ENCODE measurements at places on chromosomes 2 and 18.
A peak's percentile ranks its signal among the peaks of the same experiment; 100 is the strongest.

DNA sequence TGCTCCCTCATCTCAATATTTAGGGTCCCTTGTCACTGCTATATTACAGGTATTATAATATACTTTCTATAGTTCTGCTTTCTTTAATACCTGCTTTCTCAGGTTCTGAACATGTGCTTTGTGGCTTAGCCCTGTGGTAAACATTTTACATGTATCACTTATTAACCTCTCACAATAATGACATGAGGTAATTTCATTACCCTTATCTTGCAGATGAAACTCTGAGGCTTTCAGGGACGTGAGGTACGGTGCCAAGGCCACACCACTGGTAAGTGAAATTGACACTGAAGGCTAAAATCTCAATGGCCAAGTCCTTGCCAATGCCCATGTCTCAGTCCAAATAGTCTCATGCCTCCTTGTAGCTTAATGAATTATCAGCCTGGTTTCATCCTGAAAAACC, 21.7 kb downstream of the LINC00305 start:
- no peak for DNase-seq

DNA sequence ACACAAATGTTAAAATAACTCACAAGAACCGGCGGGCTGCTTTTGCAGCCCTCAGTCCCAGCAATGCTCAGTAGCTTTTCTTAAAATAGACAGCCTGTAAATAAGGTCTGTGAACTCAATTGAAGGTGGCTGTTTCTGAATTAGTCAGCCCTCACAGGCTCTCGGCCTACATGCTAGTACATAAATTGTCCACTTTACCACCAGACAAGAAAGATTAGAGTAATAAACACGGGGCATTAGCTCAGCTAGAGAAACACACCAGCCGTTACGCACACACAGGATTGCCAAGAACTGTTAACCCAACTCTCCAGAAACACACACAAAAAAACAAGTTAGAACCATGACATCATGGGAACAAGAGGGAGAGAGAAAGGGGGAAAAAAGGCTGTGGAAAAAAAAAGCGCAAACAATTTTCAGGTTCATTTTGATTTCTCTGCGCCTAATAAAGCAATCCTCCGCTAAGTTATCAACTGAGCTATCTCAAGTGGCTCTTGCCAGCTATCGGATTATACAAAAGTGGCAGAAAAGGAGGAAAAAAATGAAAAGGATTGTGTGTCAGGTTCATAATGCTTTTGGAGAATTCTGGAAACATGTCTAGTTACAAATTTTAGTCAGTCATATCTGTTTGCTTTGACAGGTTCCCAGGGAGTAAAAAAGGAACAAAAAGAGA, 89.1 kb downstream of the ZEB2 start:
- DNase-seq: no peak

GRCh38 chr2:34703292-34703691, 1104.2 kb upstream of the FAM98A start:
- DNase-seq: no peak

DNA sequence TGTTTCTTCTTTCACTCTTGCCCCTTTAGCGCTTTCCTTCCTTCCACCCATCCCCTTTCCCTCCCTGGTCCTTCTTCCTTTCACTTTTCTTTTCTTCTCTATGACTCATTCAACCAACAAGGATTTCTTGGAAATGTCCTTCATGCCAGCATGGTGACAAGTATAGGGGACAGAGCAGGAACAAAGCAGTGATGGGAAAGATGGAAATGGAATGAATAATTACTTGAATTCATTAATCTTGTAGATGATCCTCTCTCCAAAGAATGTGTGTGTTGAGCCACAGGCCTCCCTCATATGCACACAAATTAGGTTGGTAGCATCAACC, 1.5 kb downstream of the VAMP5 start:
- no peak for DNase-seq

- no peak for DNase-seq
Observed at GRCh38 chr18:22985250-22985649, 52.1 kb downstream of the RBBP8 start.

GRCh38 chr18:67483237-67483636, 33.3 kb downstream of the DSEL start:
- peak; percentile 72 for DNase-seq

DNA sequence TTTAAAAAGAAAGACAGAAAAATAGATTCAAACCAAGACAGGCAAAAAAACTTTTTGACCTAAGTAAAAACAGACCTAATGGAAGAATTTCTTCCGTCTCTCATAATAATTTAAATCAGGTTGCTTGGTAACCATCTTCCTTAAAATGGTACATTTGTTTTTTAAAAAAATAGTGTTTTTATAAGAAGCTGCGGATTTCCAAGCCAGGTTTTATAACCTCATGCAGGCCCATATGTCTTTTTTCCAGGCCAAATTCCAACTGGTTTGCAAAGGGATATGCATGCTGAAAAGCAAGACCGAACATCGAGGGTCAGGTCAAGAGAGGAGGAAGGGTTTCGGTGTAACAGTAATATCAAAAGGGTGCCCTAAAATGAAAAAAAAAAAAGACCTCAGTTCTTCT, 172.9 kb downstream of the MAIP1 start:
- no peak for DNase-seq

- DNase-seq: no peak
Observed at GRCh38 chr2:139067072-139067471, 286.9 kb upstream of the NXPH2 start.

- DNase-seq: no peak
Observed at GRCh38 chr18:24103320-24104021, 35.4 kb upstream of the CABYR start.

GRCh38 chr2:230016844-230017243, 51.9 kb downstream of the SLC16A14 start:
- DNase-seq: no peak

DNA sequence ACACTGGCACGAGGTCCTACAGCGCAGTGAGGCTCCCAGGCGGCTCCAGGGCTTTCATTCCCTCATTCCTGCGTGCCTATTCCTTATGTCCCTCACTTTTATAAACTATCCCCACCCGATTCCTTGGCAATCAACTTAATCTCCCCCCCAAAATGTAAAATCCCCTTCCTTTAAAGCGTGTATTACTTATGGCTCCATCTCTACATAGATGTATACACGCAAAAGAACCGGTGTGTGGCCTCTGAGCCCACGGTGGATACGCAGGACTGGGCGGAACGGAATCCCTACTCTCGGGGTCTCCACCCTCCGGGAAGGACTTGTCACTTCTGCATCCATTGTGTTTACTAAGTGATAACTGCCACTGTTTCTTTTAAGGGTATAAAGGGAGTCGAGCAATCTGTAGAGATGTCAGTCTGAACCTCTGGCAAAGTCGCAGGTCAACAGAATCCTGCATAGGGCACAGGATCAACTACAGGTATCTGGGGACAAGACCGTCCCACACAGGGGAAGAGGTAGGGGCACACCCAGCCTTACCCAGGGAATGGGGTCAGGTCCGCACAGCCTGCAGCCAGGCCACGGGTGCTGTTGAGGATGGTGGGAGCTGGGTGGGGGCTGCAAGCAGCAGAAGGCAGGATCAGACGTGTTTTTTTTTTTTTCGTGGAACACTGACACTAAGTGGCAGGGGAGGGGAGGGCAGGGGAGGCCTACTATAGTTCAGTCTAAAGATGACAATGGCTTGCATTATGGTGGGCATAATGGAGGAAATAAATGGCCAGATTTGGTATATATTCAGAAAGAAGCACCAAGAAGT, 42.1 kb downstream of the HDLBP start:
- no peak for DNase-seq

DNA sequence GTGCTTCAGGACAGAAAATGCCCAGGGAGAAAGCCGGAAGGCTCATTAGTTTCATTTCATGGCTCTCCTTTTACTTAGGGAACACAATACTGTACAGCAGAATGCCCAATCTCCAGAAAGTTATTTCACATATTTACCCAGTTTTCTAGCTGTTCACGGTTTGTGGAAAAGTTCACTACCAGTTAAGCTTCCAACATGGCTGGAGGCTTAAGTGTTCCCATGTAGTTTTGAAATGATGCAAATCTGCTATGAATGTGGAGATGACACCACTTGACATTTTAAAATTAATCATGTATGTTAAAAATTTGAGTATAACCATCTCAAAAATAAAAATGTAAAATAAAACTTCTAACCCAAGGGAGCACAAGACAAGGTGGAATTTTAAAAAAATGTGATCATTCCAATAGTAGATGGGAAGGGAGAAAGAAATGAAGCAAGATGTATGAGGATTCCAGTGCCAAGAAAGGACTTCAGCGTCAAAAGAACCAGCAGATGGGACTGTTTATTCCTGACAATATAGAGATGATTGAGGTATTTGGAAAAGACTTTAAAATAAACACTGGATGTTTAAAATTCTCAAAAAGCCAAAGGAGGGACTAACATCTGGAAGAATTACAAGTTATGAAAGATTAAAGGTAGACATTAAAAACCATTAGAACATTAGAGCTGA, 60.9 kb upstream of the OSR1 start:
- no peak for DNase-seq

DNA sequence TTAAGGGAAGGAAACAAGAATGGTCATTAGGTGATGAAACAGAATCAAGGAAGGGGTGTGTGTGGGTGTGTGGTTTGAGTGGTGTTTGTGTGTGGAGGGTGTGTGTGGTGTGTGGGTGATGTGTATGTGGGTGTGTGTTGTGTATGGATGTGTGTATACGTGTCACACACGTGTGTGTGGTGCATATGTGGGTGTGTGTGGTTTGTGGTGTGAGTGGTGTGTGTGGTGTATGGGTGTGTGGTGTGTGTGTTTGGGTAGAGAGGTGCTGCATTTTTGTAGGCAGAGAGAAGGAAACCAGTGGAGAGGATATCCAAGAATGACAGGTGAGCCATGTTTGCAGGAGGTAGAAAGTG, 1.1 kb upstream of the CEP192 start:
- no peak for DNase-seq

GRCh38 chr2:153488072-153488471, 9.5 kb upstream of the RPRM start:
- no peak for DNase-seq

DNA sequence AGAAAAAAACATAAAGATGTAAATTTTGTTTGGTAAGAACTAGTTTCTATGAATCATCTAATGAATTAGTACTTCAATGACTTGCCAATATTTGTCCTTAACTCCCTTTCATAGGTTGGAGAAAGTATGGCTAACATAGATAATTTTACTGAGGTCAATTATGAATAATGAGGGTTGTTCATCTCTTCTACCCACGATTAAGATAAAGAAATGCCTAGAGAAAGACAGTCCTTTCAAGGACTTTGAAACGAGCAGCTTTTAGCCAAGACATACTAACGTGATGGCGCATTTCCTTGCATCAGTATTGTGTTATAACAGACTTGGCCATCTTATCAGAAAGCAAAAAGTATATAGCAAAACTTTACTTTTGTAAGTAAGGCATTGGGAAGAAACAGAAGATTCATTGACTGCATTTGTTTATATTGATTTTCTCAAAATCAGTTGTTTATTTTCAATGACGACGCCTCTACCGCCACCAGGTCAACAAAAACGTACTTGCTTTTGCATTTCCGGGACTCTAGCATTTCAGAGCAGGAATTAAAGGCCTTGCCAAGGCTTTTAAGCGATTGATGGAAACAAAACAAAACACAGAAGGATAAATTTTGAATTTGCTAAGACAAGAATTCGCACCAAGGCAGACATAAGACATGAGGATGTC, 961 bp downstream of the RBM43 start:
- no peak for DNase-seq

GRCh38 chr18:21851327-21851961, 110.9 kb downstream of the MIB1 start:
- no peak for DNase-seq

DNA sequence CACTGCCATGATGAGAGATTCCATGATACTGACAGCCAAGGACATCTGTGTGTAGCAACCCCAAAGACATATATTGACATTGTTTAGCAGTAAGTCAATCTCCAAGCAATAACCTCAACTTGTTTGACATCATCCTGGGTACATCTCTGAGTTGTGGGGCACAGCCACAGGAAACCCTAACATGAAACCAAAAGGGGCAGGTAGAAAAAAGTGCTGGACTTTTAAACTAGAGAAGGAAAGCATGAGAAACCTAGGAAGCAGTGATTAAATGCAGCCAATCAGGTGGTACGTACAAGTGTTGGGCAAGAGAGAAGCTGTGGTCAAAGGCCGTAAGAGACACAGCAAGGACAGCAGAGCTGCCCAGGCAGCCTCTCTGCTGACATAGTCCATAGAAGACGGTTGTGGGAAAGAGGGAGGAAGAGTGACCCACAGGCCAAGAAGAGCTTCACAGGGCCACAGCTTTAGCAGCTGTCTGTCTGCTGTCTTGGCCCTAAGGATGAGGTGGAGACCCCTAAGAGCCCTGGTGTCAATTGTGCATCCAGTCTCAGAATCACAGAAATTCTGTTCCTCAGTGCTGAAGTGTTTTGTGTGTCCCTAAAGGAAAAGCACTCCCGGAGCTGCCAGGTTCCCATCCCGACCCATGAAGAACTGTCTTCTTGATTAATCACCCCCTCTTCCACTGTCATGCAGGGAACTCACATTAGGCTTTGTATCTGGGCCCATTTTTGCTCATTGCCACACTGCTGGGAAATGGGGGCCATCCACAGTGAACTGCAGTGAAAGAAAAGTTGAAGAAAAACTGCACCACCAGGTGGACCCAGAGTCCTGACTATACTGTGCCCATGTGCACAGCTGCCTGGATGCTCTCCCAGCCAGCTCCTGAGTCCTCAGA, 25.4 kb upstream of the CHN1 start:
- DNase-seq: no peak

- DNase-seq: no peak
Observed at GRCh38 chr18:50008306-50008705, 186.6 kb downstream of the MYO5B start.

DNA sequence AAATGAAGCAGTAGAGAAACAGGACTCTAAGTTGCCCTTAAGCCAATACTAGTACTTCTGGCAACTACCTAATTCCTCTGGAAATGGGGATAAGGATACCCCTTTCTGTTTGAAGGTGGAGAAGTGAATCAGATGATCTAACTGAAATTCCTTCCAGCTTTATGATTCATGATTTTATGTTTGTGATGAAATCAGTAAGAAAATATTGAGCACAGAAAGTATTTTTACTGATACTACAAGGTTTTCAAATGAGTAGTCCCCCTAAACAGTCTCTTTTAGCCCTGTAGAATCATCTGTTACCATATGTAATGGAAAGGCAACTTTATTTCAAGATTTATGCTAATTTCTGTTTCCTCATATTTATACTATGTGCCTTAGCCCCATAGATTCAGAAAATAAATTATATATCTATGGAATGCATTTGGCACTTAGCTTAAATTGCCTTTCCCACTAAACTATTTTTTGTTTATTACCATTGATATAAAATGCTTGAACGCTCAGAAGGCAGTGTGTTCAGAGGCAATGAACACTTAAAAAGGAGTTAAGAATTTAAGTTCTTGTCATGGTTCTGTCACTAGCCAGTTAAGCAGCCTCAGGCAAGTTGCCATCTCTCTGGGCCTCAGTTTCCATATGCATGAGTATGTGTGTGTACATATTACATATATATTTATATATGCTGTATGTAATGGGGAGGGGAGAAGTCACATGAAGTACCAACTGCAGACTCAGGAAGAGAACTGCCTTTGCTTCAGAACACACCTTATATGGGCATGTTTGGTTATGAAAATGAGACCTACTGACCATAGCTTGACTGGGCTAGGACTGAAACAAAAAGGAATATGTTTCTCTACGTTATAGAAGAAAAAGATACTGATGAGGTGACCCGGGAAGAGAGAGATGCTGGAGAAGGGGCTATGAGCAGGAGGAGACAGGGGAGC, 97.7 kb downstream of the CDC42EP3 start:
- DNase-seq: no peak

GRCh38 chr2:45681675-45682074, 30.2 kb downstream of the PRKCE start:
- DNase-seq: no peak

All from NCI-H446 treated with DMSO at 0.1 percent for 48 hours (cell line).